ENCODE measurements at places on chromosomes 2 and 18.

GRCh38 chr18:10040287-10041011 is 126.6 kb downstream of the VAPA start:
- peak overlapping the region; percentile 83 for H3K27ac ChIP-seq
- peaks cover 45% of the 10 kb centered on the region for H3K4me1 ChIP-seq
- peak; percentile 74 for DNase-seq
- H3K36me3 ChIP-seq = no peaks in the 10 kb centered on the region

GRCh38 chr2:190744041-190744440 is 95.2 kb downstream of the NAB1 start:
- no peak for DNase-seq
- no peak overlapping the region for H3K27ac ChIP-seq
- H3K36me3 ChIP-seq = no peaks in the 10 kb centered on the region
- no peaks in the 10 kb centered on the region for H3K27me3 ChIP-seq

GRCh38 chr18:23179416-23179815 is 44.1 kb downstream of the CABLES1 start:
- H3K4me3 ChIP-seq = no peak overlapping the region
- H3K4me1 ChIP-seq = no peaks in the 10 kb centered on the region
- DNase-seq = no peak
- no peaks in the 10 kb centered on the region for H3K36me3 ChIP-seq

DNA sequence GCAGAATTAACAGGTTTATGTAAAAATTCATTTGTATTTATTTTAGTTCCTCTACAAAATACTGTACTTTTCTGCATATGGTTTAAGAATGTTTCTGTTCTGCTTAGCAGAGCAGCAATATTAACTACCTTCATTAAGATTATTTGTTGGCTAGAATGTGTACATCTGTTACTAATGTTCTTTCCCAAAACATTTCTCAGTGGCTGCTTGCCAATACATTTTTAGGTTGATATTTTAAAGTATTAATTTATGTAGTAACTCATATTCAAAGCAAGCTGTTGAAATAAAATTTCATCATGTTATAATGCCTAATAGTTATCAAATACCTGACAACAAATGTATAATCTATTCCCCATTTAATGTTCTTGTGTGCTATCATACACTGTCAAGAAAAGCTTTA is 40.3 kb downstream of the PRKD3 start:
- no peak overlapping the region for H3K27ac ChIP-seq
- H3K36me3 ChIP-seq = no peaks in the 10 kb centered on the region
- H3K4me1 ChIP-seq = no peaks in the 10 kb centered on the region

- no peaks in the 10 kb centered on the region for H3K36me3 ChIP-seq
- no peak for DNase-seq
- H3K27me3 ChIP-seq = no peaks in the 10 kb centered on the region
- H3K4me1 ChIP-seq = no peaks in the 10 kb centered on the region
These were observed 55.6 kb downstream of the INPP5D start for GRCh38 chr2:233115741-233116140.

GRCh38 chr18:26255695-26256622 is 29.7 kb downstream of the TAF4B start:
- no peak overlapping the region for H3K4me3 ChIP-seq
- H3K36me3 ChIP-seq = no peaks in the 10 kb centered on the region
- H3K27me3 ChIP-seq = no peaks in the 10 kb centered on the region
- peak overlapping the region; percentile 55 for H3K27ac ChIP-seq
- peaks cover 9% of the 10 kb centered on the region for H3K4me1 ChIP-seq

GRCh38 chr2:181755181-181755580 is 74.9 kb upstream of the NEUROD1 start:
- no peaks in the 10 kb centered on the region for H3K27me3 ChIP-seq
- no peak overlapping the region for H3K4me3 ChIP-seq
- DNase-seq = no peak
- no peaks in the 10 kb centered on the region for H3K36me3 ChIP-seq

DNA sequence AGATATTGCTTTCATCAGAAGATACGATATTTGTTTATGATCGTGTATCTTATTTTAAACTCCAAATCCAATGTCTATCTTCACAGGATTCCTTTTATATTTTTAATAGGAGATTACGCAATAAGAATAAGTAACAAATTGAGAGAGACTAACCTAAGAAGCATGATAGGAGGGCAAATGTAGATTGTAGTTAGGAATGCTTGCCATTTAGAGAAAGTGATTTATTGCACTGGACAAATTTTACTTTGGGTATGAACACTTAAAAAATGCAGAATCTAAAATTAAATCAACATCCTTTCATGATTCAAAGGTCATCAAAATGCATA is 563.4 kb upstream of the POU3F3 start:
- no peak for DNase-seq
- H3K4me3 ChIP-seq = no peak overlapping the region
- no peaks in the 10 kb centered on the region for H3K27me3 ChIP-seq
- H3K4me1 ChIP-seq = no peaks in the 10 kb centered on the region
- no peaks in the 10 kb centered on the region for H3K36me3 ChIP-seq
- no peak overlapping the region for H3K27ac ChIP-seq

DNA sequence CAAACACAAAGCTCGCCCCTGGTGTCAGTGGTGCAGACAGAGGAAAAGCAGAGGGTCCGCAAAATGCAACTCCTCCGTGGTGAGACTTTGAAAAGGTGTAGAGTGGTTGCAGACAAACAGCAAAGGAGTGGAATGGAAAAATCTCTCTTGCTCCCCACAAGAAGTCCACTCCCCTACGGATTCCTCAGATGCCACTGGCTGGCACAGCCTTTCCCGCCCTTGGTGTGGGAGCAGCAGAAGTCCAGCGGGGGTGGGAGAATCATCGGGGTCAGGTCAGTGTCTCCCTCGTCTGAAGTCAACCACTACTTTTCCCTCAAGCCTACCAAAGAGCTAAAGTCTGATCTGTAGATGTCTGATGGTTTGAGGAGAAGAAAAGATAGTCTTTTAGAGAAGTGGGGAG is 22.3 kb upstream of the B3GNT7 start:
- no peak overlapping the region for H3K4me3 ChIP-seq
- no peaks in the 10 kb centered on the region for H3K27me3 ChIP-seq
- no peak for DNase-seq
- H3K36me3 ChIP-seq = no peaks in the 10 kb centered on the region
- H3K27ac ChIP-seq = no peak overlapping the region

DNA sequence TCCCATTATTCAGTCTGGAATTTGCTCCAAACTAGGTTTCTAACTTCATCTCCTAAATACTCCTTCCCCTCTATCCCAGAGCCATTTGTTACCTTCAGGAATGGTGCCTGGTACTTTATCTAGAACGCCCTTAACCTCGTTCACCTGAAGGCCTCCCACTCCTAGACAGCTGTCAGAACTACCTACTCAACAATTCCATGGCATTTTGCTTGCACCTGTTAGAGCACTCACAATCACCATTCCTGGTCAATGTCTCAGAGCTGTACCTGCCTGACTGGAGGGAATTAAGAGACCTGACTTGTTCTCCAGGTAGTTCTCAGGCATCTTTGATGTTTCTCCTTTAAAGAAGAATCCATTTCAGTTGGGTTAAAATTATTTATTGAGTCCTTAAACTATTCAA is 88.9 kb downstream of the GAREM1 start:
- H3K27me3 ChIP-seq = no peaks in the 10 kb centered on the region
- no peak overlapping the region for H3K4me3 ChIP-seq
- H3K36me3 ChIP-seq = no peaks in the 10 kb centered on the region
- no peak for DNase-seq

DNA sequence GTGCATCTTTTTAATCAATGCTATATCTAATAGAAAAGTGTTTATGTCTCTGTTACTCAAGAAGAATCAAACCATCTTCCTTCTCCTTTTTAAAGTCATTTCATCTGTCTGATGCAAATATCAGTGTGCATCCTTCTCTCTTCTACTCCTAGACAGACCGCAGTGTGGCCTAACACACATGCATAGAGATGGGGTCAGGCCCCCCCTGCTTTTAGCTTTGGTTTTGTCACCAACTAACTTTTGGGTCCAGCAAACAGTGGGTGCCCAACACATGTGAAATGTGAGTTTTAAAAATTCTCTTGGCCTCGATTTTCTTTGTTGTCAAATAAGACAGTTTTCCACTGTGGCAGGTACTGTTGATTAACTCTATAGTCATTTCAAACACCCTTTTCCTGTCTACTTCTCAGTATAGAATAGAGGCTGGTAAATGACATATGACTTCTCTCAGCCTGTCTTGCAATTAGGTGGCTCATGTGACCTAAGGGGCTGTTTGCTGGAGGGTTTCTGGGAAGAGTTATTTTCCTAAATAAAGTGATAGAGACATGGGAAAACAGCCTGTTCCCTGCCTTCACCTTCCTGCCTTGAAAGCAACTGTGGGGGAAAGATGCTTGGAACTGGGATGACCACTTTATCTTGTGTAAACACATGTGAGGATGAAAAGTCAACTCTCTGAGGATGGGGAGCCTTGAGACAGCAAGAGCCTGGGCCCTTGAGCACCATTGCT is 65.7 kb upstream of the DARS1 start:
- no peak overlapping the region for H3K27ac ChIP-seq
- DNase-seq = no peak
- no peaks in the 10 kb centered on the region for H3K36me3 ChIP-seq
- no peaks in the 10 kb centered on the region for H3K4me1 ChIP-seq
- no peak overlapping the region for H3K4me3 ChIP-seq

- no peak overlapping the region for H3K27ac ChIP-seq
- peak; percentile 30 for DNase-seq
- no peaks in the 10 kb centered on the region for H3K27me3 ChIP-seq
- no peak overlapping the region for H3K4me3 ChIP-seq
These were observed 10.4 kb upstream of the EVA1A start for GRCh38 chr2:75570948-75571729.

GRCh38 chr18:31596081-31596872 is 4.6 kb downstream of the TTR start:
- DNase-seq = no peak
- no peaks in the 10 kb centered on the region for H3K36me3 ChIP-seq
- no peaks in the 10 kb centered on the region for H3K4me1 ChIP-seq

- no peaks in the 10 kb centered on the region for H3K4me1 ChIP-seq
- no peak overlapping the region for H3K4me3 ChIP-seq
- no peaks in the 10 kb centered on the region for H3K27me3 ChIP-seq
- no peak overlapping the region for H3K27ac ChIP-seq
These were observed 119.7 kb downstream of the PMAIP1 start for GRCh38 chr18:60019463-60019840.

DNA sequence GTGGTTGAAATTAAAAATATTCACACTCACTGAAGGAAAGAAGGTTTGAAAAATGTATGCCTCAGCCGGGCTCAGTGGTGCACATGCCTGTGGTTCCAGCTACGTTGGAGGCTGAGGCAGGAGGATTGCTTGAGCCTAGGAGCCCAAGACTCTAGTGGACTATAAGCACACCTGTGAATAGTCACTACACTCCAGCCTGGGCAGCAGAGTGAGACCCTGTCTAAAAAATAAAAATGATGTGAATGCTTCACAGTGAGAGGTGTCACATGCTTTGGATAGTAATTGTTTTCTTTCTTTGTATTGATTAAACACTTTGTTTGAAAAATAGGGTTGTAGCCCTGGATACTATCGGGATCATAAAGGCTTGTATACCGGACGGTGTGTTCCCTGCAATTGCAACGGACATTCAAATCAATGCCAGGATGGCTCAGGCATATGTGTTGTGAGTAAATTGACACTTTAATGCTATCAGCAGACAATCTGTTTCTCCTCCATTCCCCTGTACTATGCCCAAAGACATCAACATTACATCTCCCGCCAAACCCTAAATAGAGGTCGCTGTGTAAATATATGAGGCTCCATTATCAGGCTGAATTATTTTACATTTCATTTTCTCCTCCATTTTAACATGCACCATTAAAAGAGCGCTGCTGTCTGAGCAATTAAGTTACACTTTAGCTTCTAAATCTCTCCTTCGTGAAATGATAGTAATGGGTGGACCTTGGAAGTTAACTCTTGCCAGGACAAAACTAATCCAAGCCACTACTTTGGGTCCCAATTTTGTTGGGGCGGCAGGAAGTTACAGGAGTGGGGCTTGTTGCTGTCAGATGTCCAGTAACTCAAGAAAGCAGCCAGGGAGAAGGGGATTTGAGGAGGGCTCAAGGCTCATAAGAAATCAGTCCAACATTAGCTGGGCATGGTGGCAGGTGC is 138.3 kb upstream of the TTC39C start:
- no peaks in the 10 kb centered on the region for H3K36me3 ChIP-seq
- no peak for DNase-seq
- H3K27ac ChIP-seq = no peak overlapping the region
- no peak overlapping the region for H3K4me3 ChIP-seq

DNA sequence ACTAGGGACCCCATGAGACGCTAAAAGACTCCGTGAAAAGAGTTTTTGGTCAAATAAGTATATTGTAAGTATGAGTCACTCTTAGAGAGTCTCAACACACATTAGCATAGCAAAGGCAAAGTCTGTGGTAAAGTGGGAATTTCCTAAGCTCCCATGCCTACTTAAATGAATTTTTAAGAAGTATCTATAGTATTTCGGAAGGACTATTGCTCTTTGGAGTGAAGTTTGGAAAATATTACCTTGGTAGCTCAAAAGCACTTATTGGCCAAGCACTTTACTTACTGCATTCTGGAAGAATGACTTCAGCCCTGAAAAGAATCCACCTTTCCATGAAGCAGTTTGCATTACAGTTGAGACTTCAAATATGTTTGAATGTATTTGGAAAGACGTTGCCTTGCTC is 57.1 kb downstream of the CAVIN2 start:
- H3K4me1 ChIP-seq = peaks cover 5% of the 10 kb centered on the region
- no peak overlapping the region for H3K4me3 ChIP-seq
- DNase-seq = no peak
- H3K27me3 ChIP-seq = no peaks in the 10 kb centered on the region
- H3K36me3 ChIP-seq = no peaks in the 10 kb centered on the region

DNA sequence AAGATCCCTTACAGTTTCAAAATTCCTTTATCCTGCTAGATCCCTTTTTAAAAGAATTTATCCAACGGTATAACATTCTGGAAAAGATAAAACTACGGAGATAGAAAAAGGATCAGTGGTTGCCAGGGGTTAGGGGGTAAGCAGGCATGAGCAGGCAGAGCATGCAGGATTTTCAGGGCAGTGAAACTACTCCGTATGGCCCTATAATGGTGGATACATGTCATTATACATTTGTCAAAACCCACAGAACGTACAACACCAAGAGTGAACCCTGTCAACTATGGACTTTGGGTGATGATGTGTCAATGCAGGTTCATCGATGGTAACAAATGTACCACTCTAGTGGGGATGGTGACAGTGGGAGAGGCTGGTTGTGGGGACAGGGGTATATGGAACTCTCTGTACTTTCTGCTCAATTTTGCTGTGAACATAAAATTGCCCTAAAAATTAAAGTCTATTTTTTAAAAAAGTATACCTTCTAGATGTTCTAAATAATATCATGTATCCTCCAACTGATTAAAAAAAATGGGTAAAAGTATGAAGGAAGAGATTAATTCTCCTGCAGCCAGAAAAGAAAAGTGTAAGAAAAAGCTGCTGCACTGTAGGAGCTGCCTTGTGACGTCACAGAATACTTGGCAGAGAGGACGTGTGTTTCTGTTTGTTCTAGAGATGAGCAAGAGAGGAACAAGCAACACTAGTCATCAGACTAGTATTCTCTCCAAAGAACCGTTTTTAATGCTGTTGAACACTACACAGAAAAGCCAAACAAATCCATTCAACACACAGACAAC is 23.6 kb downstream of the ANKRD44 start:
- H3K36me3 ChIP-seq = no peaks in the 10 kb centered on the region
- H3K4me3 ChIP-seq = no peak overlapping the region
- no peak overlapping the region for H3K27ac ChIP-seq

GRCh38 chr18:54762386-54762785 is 65.9 kb upstream of the RAB27B start:
- no peaks in the 10 kb centered on the region for H3K4me1 ChIP-seq
- no peaks in the 10 kb centered on the region for H3K36me3 ChIP-seq
- no peak for DNase-seq
- no peak overlapping the region for H3K4me3 ChIP-seq
- no peaks in the 10 kb centered on the region for H3K27me3 ChIP-seq

GRCh38 chr2:43169987-43170386 is 56.4 kb downstream of the ZFP36L2 start:
- H3K36me3 ChIP-seq = no peaks in the 10 kb centered on the region
- no peaks in the 10 kb centered on the region for H3K27me3 ChIP-seq
- no peak overlapping the region for H3K4me3 ChIP-seq
- H3K4me1 ChIP-seq = no peaks in the 10 kb centered on the region
- no peak for DNase-seq
